ENCODE measurements at places on chromosomes 16 and 17. TPM values are rescaled to one million over a fixed set of nuclear protein-coding genes. Genes with fewer than 3 reads are reported as not detected.

DNA sequence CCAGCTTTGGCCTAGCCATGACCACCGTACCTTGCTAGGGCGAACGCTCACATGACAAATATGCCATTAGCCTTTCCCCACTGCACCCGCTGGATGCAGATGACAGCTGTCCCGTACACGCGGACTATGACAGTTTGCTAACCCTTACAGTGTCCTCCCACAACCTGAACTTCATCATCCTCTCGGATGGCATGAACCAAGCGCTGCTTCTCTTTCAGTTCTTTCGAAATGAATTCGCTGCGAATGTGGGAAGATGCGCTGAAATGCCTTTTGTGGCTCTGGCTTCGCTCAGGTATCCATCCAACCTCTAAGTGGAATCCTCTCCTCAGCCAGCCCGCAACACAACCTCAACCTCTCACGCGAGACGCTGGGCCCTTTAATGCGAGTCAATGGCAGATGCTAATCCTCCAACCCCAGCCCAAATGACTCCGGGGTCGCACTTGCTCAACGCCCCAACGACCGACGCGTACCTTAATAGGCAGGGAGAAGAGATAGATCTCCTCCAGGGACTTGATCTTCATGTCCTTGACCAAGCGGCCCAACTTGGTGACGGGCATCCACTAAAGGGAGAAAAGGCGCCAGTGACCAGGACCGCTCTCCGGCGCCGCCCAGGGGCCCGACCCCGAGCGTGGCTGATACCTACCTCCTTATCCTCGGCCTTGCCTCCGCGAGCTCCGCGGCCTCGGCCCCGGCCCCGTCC, 670 bp downstream of the RPS2 start:
- peak; percentile 49 for DNase-seq

DNA sequence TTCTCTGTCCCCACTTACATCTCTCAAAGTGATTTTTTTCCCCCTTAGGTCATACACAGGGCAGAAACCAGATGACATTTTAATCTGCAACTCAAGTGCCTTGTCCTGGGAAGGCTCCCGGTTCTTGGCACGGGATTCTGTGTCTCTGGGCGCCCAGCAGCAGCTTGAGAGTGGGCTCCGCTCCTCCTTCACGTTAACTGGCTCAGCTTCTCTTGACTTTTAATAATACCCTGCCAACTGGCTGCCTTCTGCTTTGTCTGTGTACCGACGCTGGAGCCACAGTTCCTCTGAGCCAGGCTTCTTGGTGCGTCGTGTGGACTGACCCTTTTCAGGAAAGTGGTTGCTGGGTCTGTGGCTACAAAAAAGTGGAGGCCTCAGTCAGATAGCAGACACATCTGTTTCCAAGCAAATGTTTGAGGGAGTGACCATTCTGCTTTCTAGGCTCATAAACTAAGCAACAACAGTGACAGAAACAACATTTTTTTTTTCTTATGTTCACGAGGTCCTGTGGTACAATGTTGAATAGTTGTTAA, 64.9 kb downstream of the IRF8 start:
- no peak for DNase-seq

SPG7 gene
- total RNA-seq: 184 TPM

GRCh38 chr16:83651871-83652270, 155.9 kb upstream of the HSBP1 start:
- DNase-seq: no peak

PRSS33 gene
- total RNA-seq: not detected

DNA sequence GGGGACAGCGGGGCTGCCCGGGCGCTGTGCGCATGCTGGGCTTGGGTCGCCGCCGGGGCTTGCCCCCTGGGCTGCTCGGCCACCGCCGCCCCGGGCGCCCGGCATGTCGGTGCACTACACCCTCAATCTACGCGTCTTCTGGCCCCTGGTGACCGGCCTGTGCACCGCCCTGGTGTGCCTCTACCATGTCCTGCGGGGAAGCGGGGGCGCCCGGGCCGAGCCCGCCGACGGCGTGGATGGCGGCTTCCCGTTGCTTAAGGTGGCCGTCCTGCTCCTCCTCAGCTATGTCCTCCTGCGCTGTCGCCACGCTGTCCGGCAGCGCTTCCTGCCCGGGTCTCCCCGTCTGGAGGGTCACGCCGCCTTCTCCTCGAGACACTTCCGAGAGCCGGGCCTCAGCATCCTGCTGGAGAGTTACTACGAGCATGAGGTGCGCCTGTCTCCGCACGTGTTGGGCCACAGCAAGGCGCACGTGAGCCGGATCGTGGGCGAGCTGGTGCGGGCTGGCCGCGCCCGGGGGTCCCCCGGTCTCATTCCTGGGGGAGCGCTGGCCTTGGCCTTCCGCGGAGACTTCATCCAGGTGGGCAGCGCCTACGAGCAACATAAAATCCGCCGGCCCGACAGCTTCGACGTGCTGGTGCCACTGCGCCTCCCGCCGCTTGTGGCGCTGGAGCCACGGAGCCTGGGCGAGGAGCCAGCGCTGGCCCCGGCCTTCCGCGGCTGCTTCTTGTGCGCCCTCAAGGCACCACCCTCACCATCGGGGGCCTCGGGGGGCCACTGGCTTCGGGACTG, 789 bp downstream of the ITPRIPL2 start:
- DNase-seq: no peak

C16orf92 gene
- total RNA-seq: not detected

DPEP3 gene
- total RNA-seq: 0.44 TPM

KRT23 gene
- total RNA-seq: not detected

TAF15 gene
- 186 TPM for total RNA-seq
